ENCODE measurements at places on chromosomes 5 and 9.

DNA sequence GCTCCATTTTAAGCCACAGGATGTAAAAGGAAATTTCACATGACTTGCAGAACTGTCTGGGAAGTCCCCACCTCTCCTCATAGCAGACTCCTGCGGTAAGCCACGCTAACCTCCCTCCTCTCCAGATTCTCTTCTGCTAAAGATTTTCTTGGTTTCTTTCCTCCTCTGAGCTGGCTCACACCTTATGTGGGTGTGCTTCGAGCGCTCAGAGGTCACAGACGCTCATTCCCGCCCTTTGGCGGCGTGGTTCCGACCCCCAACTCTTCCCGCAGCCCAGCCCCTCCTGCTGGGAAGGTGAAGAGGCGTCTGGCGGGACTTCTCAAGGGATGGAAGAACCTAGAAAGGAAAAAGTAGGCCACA, 32.9 kb upstream of the CDK20 start:
- DNase-seq, result no peak

DNA sequence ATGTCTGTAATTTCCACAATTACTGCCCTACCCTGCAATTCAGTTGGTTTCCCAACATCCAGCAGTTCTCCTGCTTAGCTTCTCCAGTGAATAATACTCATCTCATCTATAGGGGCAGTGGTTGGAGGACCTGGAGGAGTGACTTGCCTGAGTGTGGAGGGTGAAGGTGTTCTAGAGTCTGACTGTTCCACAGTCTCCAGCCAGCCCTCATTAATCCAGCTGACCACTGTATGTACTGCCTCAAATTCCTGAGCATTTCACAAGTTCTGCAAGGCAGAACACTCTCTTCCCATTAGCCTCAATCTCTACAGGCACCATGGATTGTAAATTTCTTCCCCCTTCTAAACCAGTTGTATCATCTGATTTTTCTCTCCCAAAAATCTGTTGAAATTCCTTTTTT, 147.4 kb upstream of the NFIL3 start:
- DNase-seq, result no peak

DNA sequence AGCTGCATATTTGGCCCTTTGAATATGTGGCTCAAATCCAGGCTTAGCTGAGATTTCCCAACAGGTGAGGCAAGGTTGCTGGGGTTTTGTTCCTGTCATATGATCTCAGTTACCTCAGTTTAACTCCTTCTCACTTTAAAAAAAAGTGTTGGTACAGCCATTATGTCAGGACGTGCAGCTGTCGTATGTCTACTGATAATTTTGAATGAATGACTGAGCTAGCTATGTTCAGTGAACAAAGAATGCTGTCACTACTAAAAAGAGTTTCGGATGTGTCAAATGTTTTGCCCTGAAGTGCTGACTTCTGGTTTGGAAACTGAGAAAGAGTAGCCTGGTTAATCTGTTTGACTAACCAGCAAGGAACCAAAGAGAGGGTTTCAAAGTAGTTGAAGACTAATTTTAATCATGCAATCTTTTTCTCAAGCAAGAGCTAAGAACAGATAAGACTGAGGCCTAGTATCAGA, 106.3 kb upstream of the NR3C1 start:
- no peak for DNase-seq

GRCh38 chr5:1507961-1508658, 15.7 kb downstream of the LPCAT1 start:
- no peak for DNase-seq

GRCh38 chr5:149348518-149348917, 3.2 kb downstream of the GRPEL2 start:
- no peak for DNase-seq

GRCh38 chr5:37005946-37006540, 129.5 kb downstream of the NIPBL start:
- DNase-seq, result no peak

- DNase-seq, result peak; percentile 64
Observed at GRCh38 chr9:130053504-130054324, at the start of gene GPR107. Gene GPR107, plus strand, starts transcription at chr9:130053906. Its CDS starts 27 bp downstream, at chr9:130053933.

DNA sequence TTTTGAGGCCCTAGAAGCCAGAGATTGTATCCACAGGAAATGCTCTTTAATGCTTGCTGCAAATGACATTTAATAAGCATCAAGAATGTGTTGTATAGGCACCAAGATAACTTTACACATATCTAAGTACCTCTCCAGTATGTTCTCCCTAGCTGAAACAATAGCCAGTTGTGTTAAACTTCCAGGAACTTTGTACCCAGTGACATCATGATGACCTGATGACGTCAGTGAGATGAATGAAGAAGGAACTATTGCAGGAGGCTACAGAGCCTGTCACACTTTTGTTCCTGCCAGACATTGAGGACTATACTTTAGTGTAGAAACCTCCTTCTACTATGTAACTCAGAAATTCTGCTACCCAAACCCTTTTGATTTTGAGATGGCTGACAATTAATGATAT, 129.8 kb downstream of the CD180 start:
- no peak for DNase-seq

DNA sequence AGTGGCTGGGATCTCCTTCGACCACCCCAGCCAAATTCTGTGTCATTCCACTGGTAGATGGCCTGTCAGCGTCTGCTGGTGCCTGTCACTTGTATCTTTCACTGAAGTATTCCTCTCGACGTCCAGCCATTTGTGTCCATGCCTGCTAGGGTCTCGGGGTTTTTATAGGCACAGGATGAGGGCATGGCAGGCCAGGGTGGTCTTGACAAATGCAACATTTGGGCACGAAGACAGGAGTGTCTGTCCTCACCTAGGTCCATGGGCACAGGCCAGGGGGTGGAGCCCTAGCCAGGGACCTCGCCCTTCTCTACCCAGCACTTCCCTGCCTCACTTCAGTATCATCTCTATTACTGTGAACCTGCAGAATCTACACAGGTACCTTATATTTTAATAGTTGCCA, 2223.9 kb upstream of the ACO1 start:
- no peak for DNase-seq

DNA sequence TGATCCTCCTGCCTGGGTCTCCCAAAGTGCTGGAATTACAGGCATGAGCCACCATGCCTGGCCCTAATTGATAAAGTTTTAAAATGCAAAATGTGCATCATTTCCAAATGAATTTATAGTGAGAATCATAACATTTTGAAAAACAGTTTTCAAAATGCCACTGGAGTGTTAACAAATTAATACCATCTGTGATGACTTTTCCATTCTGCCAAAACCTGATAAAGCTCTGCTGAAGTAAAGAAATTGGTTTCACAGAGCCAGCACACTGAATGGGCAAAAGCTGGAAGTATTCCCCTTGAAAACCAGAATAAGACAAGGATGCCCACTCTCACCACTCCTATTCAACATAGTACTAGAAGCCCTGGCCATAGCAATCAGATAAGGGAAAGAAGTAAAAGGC, 89.6 kb downstream of the MUSK start:
- DNase-seq, result no peak

DNA sequence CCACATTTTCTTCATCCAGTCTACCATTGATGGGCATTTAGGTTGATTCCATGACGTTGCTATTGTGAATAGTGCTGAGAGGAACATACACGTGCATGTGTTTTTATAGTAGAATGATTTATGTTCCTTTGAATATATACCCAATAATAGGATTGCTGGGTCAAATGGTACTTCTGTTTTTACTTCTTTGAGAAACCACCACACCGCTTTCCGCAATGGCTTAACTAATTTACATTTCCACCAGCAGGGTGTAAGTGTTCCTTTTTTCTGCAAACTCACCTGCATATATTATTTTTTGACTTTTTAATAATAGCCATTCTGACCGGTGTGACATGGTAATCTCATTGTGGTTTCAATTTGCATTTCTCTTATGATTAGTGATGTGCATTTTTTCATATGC, 82.2 kb upstream of the RFX3 start:
- DNase-seq, result no peak

- DNase-seq, result no peak
Observed at GRCh38 chr5:77409870-77410621, 82.1 kb downstream of the WDR41 start.

DNA sequence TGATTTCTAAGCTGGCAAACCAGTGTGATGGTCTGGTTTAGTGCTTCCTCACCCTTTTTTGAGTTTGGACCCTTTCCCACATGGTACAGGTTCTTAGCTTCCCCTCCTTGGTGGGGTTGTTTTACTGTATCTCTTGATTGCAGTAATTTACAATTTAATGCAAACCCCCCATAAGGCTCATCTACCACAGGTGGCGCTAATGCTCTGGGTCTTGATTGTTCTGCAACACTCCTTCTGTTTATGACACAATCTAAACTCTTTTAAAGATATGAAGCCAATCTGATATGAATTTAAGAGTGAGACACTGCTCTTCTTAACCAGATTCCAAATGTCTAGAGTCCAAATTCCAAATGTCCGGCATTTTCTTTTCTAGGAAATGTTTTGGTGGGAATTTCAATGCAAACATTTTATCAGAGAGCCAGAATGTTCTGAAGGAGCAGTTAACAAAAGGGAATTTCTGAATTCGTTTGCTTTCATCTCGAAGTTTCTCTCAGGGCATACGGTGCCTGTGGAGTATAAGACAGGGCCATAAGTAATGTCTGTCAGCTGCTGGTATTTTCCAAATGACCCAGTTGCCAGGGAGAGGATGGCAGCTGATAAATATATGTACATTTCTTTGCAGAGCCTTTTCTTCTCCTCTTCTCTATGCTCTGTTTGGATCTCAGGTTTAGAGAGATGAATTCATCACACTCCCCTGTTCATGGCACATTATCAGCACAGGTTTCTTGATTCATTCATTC, 246.8 kb downstream of the ARHGAP26 start:
- no peak for DNase-seq

- no peak for DNase-seq
Observed at GRCh38 chr5:45279109-45279508, 417.1 kb downstream of the HCN1 start.

DNA sequence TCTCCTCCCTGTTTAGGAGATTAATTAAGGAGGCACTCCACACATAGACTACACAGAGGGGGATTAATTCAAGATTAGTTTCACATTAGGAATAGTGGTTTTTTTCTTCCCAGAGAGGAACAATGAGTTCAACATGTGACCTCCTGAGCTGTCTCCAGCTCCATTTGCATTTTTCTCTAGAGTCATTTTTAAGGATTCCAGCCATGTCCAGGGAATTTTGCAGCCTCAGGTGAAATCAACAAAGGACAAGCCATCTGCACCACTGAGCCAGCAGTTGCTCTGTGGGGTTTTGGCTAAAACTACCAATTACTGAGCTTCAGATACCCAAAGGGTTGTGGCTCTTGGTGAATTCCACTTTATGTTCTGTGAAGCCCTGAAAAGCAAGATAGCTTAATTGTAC, 258.5 kb upstream of the PPP1R2B start:
- no peak for DNase-seq

DNA sequence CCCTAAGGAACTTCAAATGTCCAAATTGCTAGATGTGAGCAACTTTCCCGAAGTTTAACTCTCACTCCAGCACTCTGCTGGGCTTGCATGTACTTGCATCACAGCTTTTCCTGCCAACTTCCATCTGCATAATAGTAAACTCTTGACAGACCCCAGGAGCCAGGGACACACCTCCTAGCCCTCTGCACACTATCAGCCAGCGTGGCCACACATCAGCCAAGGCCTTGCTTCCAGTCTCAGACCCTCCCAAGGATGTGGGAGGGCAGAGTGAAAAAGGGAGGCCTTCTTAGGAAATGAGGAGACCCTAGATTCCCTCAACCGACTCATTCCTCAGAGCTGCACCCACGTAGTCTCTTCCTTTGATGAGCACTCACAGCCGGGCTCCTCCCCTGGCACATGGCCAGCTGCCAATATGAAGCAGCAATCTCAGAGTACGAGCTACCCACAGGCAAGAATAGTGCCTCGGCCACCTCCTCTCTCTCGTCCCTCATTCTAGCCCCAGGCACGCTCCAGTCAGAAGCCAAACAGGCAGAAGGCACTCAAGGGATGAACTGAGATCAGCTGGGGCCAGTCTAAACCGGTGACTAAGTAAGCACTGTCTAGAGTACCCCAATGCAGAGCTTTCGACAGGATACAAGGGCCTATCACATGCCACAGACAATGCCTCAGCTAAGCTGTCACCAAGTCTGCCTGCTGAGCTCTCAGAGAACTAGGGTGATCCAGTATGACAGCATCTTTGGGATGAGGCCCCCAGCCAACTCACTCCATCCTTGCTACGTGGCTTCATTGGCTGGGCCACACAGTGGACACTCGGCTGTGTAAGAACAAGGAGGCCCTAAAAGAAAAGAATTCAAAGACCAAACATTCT, 2.3 kb downstream of the P4HA2 start:
- no peak for DNase-seq

DNA sequence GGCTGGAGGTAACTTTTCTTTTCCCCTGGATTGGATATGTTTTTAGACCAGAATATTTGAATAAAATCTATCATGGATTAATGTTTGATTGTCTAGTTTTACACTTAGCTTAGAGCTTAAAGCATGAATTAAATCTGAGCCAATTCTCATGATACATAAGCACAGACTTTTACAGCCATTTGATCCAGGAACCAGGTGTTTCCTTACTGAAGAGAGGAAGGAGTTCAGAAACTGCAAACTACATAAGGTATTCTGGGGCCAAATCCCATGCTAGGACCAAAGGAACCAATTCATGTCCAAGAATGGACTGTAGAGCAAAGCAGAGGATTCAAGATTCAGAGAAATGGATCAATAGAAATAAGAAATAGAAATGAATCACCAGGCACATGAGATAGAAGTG, 360.4 kb upstream of the ZNF608 start:
- no peak for DNase-seq

- DNase-seq, result no peak
Observed at GRCh38 chr5:172686111-172686510, 45.0 kb downstream of the NEURL1B start.

DNA sequence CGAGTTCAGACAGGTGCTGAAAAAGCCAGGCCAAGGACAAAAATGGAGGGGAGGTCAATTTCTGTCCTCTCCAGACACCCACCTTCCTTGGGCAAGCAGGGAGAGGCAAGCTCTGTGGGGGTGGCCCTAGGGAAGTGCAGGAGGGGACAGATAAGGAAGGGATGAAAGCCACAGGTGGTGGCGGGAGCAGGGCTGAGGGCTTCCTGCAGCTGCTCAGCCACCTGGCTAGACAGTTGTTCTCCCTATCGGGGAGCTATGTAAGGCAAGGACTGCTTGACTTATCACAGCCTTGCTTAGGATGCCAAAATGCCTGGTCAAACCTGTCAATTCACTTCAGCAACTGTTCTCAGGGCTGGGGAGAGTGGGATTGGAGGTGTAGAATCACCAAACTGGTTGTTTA, 266.1 kb downstream of the ZSWIM6 start:
- no peak for DNase-seq

GRCh38 chr5:65832603-65833228, 93.7 kb upstream of the ERBIN start:
- DNase-seq, result no peak

DNA sequence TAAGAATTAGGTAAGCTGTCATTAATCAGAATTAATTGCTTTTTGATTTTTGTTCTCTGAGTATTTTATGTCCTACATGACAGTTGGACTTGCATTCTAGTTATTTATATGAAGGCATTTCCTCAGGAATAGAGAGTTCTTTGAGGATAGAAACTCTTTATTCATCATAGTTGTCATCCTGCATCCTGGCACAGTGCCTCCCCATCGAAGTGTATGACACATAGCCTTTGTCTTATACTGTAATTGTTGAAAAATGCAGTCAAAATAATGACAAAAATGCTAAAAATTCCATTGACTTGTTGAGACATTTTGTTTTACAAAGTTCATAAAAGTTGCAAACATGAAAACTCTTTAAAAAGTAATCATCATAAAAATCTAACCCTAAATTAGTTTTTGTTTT, 36.5 kb downstream of the CFAP95 start:
- DNase-seq, result no peak

GRCh38 chr9:35660966-35661415, 2.9 kb downstream of the CCDC107 start:
- DNase-seq, result no peak
